ENCODE measurements at places on chromosomes 7 and 10. TPM values are rescaled to one million over a fixed set of nuclear protein-coding genes. Genes with fewer than 3 reads are reported as not detected.

- H3K27me3 ChIP-seq = no peaks in the 10 kb centered on the region
- 0 out of 2 replicates have a peak, but pooled peaks cover 4% of the 10 kb centered on the region for H3K36me3 ChIP-seq
- no peak for DNase-seq
- H3K4me3 ChIP-seq = no peak overlapping the region
Observed at GRCh38 chr7:37281368-37282092, 167.1 kb downstream of the ELMO1 start.

GRCh38 chr10:123446449-123447156 is 219.6 kb upstream of the GPR26 start:
- H3K4me1 ChIP-seq = no peaks in the 10 kb centered on the region
- H3K36me3 ChIP-seq = no peaks in the 10 kb centered on the region
- no peak overlapping the region for H3K27ac ChIP-seq

Gene SLC39A12
- total RNA-seq = not detected

Gene NXPH1
- total RNA-seq = not detected

Gene ADCYAP1R1
- total RNA-seq = not detected

Data from HFFc6 (cell line).